ENCODE measurements at places on chromosomes 11 and 22. TPM values are rescaled to one million over a fixed set of nuclear protein-coding genes. Genes with fewer than 3 reads are reported as not detected.
A peak's percentile ranks its signal among the peaks of the same experiment; 100 is the strongest.

GRCh38 chr11:78203184-78203583, 14.5 kb downstream of the USP35 start:
- peaks cover 6% of the 10 kb centered on the region for H3K36me3 ChIP-seq
- H3K27ac ChIP-seq = no peak overlapping the region
- no peak for DNase-seq
- H3K4me1 ChIP-seq = peaks cover 18% of the 10 kb centered on the region
- H3K27me3 ChIP-seq = no peaks in the 10 kb centered on the region
- no peak overlapping the region for H3K4me3 ChIP-seq

DNA sequence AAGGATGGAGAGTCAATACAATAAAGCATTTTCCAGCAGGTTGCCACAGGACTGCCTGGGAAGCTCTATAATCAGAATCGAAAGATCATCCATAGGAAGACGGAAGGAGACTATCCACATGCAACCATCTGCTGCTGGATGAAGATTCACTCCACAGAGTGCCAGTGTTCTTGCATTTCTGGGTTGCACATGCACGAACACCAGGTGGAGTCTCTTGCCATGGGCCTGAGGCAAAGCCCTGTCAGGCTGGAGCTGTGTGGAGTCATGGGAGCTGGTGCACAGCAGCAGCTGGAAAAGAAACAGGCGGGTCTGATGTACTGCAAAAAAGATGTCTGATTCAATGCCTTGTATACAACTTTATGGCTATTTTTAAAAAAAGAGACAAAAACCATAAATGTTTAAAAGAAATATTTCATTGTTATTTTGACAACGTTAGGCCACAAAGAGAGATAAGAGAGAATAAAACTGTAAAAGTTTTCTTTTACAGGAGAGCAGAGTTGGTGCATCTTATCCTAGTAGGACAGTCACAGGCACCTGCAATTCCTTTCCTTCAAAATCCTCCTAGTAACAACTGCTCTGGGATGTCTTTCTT, 12.9 kb upstream of the FAT3 start:
- no peak overlapping the region for H3K4me3 ChIP-seq
- peaks cover 4% of the 10 kb centered on the region for H3K4me1 ChIP-seq
- peaks cover under 1% of the 10 kb centered on the region for H3K27me3 ChIP-seq
- DNase-seq = peak; percentile 26
- H3K27ac ChIP-seq = no peak overlapping the region

GRCh38 chr11:35009191-35009943, 92.9 kb downstream of the PDHX start:
- no peak for DNase-seq
- H3K27ac ChIP-seq = no peak overlapping the region
- H3K4me1 ChIP-seq = peaks cover 11% of the 10 kb centered on the region
- H3K4me3 ChIP-seq = no peak overlapping the region
- H3K36me3 ChIP-seq = no peaks in the 10 kb centered on the region

Gene CCDC188
- 8.6 TPM for total RNA-seq

Gene CARNS1
- 0.07 TPM for total RNA-seq

DNA sequence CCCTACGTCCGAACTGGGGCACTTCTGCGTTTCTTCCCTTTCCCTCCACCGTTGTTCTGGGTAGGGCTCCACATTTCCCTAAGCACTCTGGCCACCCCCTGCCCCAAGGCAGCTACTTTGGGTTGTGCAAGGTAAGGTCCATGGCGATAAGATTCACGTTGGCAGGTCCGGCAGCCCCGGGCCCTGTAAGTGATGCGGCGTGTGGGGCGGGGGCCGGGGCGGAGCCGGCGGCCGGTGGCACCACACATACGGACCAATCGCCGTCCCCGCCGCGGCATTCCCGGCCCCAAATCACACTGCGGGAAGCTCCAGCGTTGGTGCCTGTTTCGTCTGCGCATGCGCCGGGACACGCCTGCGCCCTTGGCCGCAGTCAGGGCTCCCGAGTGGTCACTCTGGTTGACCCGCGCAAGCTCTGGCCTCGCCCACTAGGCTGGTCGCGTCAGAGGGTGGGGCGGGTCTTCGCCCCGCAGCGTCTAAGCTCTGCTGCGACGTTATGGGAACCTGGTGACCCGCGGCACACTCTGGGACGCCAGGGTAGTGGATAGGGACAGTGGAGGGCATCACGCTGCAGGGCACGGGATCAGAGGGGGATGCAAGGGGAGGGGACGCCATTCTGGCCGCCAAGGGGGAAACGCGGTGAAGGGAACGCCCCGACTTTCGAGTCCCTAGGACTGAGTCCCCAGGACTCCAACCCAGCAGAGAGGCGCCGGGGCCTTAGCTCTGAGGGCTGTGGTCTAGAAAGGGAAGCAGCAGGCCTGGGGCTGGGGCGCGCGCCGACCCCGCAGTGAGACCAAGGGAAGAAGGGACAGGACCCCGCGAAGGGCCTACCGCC, 1.6 kb downstream of the FADS1 start:
- no peaks in the 10 kb centered on the region for H3K27me3 ChIP-seq
- peaks cover 26% of the 10 kb centered on the region for H3K4me1 ChIP-seq
- DNase-seq = peak; percentile 91
- peaks cover 33% of the 10 kb centered on the region for H3K36me3 ChIP-seq
- peak overlapping the region; percentile 94 for H3K4me3 ChIP-seq

DNA sequence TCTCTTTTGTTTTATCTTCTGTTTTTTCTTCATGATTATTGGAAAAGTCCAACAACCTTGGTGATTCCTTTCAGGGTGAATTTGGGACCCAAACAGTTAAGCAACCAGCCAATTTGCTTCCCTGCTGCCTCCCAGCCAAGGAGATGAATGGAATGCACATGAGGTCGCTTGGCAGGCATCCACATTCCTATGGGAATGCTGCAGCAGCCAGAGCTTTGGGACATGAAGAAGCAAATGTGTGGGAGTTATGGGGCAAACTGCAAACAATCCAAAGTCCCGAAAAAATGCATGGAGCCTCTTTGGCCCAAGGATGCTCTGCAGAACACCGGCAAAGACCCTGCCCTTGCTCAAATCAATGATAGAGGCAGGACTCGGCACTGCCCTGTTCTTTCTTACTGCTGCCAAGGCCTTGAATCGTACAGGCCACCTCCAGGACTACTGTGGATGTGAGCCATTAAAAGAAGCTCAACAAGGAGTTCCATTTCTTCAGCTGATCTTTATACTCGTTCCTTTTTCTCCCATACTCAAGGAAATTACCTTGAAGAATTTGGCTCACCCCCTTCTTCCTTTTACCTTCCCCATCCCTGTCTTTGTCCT, 117.3 kb upstream of the TEAD1 start:
- H3K27ac ChIP-seq = no peak overlapping the region
- peaks cover 3% of the 10 kb centered on the region for H3K36me3 ChIP-seq
- no peak overlapping the region for H3K4me3 ChIP-seq
- no peaks in the 10 kb centered on the region for H3K4me1 ChIP-seq
- no peak for DNase-seq
- no peaks in the 10 kb centered on the region for H3K27me3 ChIP-seq

DNA sequence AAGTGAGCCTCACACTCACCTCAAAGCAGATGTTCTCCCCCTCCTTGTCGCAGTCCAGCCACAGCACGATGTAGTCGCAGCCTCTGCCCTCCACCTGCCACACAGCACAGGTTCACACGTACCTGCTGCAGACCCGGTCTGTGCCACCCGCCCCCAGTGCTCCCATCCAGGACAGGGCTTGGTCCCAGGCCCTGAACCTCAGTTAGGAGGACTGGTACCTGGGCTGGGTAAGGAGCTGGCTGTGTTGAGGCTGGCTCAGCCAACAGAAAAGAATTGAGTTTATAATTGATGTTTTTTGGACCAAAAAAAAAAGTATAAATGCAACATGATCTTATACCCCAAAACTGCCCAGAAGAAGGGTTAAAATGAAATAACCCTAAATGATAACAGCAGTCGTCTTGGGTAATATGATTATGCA, 10.7 kb downstream of the TOP3B start:
- no peaks in the 10 kb centered on the region for H3K27me3 ChIP-seq
- no peaks in the 10 kb centered on the region for H3K4me1 ChIP-seq
- DNase-seq = no peak
- H3K27ac ChIP-seq = no peak overlapping the region

DNA sequence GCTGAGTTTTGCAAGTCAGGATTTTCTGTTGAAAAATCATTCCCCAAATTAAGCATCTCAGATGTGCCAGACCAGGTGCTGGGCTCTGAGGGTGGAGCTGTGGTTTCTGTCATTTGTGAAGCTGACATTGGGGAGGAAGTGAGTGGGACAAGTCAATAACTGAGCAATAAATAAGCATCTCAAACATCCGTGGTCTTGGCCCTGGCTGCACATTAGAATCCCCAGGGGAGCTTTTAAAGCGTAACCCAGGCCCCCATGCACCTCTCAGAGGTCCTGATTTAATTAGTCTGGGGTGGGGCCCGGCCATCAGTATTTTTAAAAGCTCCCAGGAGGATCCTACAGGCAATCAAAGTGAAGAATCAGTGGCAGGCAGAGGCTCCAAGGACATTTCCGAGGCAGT, 420.0 kb downstream of the MN1 start:
- no peak for DNase-seq
- peaks cover 20% of the 10 kb centered on the region for H3K4me1 ChIP-seq
- peaks cover 2% of the 10 kb centered on the region for H3K27me3 ChIP-seq
- no peaks in the 10 kb centered on the region for H3K36me3 ChIP-seq

GRCh38 chr11:3216027-3216525, 2.5 kb downstream of the MRGPRG start:
- H3K27ac ChIP-seq = no peak overlapping the region
- H3K27me3 ChIP-seq = peaks cover 34% of the 10 kb centered on the region
- H3K36me3 ChIP-seq = peaks cover 5% of the 10 kb centered on the region
- peaks cover 4% of the 10 kb centered on the region for H3K4me1 ChIP-seq

Gene LRP5
- 43.4 TPM for total RNA-seq

GRCh38 chr11:79501707-79502106, 60.9 kb upstream of the TENM4 start:
- H3K4me3 ChIP-seq = no peak overlapping the region
- DNase-seq = no peak
- no peaks in the 10 kb centered on the region for H3K4me1 ChIP-seq
- no peaks in the 10 kb centered on the region for H3K36me3 ChIP-seq
- no peaks in the 10 kb centered on the region for H3K27me3 ChIP-seq

Gene CHRM4
- total RNA-seq = 0.39 TPM

GRCh38 chr22:19387038-19387437, 44.5 kb downstream of the HIRA start:
- no peak overlapping the region for H3K27ac ChIP-seq
- no peaks in the 10 kb centered on the region for H3K27me3 ChIP-seq
- H3K36me3 ChIP-seq = peaks cover 10% of the 10 kb centered on the region

DNA sequence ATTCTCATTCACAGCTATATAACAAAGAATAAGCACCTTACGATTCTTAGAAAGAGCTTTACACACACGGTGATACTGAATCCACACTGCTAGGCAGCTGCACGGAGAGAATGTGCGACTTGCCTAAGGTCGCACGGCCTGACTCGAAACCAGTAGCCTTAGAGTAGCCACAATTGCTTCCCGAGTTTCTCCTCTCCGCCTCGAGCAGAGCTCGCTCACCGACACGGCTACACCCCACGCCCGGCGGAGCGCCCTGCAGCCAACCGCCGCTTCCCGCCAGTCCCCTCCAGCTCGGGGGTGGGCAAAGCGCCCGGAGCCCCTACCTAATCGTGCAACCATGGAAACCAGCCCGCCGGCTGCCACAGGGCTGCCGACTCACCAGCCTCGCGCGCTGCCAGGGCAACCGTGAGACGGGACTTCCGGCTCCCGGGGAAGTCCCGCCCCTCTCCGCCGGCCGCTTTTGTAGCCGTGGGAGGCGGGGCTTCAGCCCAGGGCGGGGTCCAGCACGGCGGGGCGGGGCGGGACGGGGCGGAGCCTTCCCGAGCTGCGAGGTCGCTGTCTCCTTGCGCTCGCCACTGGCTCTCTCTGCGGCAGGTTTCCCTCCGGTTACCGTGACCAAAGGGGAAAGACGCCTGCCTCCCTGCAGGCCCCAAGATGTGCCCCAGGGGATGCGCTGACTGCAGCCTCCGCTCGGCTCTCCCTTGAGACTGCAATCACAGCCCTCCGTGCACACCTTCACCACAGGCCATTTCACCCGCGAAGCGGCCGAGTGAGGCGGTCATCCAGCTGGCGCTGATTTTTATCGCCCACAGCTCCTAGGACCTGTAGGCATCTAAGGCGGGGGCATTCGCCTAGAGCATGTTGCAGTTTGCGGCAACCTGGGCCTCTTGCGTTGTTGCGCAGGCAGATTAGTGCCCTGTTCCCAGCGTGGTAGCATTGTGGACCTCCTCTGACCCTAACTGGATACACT, 1.1 kb downstream of the BSCL2 start:
- H3K4me1 ChIP-seq = peaks cover 51% of the 10 kb centered on the region
- peak overlapping the region; percentile 98 for H3K27ac ChIP-seq
- H3K4me3 ChIP-seq = peak overlapping the region; percentile 93
- H3K36me3 ChIP-seq = peaks cover 12% of the 10 kb centered on the region

Gene SYT12
- 0.44 TPM for total RNA-seq

DNA sequence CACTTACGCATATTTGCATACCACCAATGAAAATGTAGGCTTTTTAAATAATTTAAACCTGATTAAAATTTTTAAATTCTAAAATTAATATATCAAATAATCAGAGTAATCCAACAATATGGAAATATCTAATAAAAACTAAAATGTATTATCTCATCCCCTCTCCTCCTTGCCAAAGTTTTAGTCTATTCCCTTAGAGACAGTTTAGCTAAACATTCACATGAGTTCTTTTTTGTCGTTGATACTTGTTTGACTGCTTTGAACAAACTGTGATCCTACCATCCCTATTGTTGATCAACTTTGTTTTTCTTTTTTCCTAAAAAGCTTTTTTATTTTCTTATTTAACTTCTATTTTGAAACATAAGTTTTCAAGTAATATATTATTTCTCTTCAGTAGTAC, 81.4 kb upstream of the PARVA start:
- no peaks in the 10 kb centered on the region for H3K36me3 ChIP-seq
- no peak for DNase-seq
- H3K27ac ChIP-seq = no peak overlapping the region
- H3K4me1 ChIP-seq = no peaks in the 10 kb centered on the region
- H3K27me3 ChIP-seq = no peaks in the 10 kb centered on the region

DNA sequence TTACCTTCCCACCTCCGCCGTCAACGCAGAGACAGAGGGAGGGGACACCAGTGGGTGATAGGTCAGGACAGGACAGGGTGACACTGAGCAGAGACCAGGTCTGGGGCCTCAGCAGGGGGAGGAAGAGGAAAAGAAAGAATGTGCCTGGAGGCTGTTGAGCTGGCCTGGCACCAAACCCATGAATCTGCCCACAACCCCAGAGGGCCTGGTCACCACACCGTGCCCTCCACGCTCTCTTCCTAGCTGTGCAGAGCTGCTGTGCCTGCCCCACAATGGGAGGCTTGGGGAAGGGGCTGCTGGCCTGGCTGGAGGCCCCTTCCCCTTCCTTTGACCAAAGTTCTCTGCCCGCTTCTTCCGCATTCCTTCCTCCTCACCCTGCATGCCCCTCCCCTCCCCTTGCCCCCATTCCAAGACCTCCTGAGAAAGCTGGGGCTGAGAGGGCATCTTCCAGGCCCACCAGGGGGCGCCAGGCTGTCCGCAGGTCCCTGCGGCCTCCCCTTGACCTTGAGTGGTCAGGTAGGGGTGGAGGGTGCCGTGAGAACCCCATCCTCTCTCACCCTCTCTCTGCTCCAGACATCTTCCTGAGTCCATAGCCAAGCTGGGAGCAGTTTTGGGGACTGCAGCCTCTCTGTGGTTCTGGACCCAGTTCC, 11.0 kb upstream of the CACNA1I start:
- H3K27ac ChIP-seq = no peak overlapping the region
- H3K4me1 ChIP-seq = peaks cover 5% of the 10 kb centered on the region
- peaks cover 67% of the 10 kb centered on the region for H3K27me3 ChIP-seq
- no peak for DNase-seq
- H3K4me3 ChIP-seq = no peak overlapping the region

Gene GGT5
- 0.56 TPM for total RNA-seq

- no peak overlapping the region for H3K27ac ChIP-seq
- peaks cover 48% of the 10 kb centered on the region for H3K4me1 ChIP-seq
- H3K4me3 ChIP-seq = peak overlapping the region; percentile 95
- peaks cover 5% of the 10 kb centered on the region for H3K27me3 ChIP-seq
Observed at GRCh38 chr11:47216121-47216798, 1.5 kb downstream of the DDB2 start.

Gene MGAT3
- total RNA-seq = 20.3 TPM

All from neural crest cell (in vitro differentiated cells).